Activated naive CD4-positive, alpha-beta T cell treated with Interleukin-2 at 50 U/mL for 16 hours (primary cell): ENCODE measurements at places on chromosomes 5 and 9.
A peak's percentile ranks its signal among the peaks of the same experiment; 100 is the strongest.

- no peak for DNase-seq
Measured at GRCh38 chr9:115717298-115717697, 436.3 kb upstream of the PAPPA start.

DNA sequence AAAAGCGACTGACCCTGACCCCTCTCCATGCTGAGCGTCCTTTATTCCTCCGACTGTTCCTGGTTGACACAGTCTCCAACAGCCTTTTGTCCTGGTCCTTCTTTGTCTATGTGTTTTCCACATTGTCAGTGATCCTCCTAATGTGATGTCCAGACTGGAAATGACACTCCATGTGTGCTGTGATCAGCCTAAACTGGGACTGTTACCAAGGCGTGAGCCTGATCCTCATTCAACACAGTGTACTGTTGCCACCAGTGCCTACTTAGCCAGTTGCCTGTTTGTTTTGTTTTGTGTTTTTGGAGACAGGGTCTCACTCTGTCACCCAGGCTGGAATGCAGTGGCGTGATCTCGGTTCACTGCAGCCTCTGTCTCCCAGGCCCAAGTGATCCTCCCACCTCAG lies 192.1 kb downstream of the GOLPH3 start:
- DNase-seq = no peak

DNA sequence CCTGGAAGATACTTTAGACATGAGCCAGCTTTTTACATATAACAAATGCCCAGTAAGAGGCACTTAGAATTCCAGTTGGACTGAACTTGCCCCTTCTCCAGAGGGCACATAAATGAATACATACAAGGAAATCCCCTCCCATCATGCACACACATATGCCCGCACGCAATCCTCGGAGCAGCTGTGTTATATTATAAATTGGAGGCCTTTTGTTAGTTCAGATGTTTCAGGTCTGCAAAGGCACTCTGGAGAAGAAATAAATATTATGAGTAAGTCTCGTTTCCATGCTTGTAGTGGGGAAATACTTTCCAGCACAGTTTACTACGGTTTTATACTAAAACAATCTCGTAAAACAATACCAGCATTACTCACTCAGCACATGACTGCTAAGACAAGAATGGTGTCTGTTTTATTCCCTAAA lies 17.6 kb upstream of the MUSK start:
- DNase-seq = no peak

GRCh38 chr9:71210326-71210725 lies 88.9 kb upstream of the TRPM3 start:
- DNase-seq = no peak

DNA sequence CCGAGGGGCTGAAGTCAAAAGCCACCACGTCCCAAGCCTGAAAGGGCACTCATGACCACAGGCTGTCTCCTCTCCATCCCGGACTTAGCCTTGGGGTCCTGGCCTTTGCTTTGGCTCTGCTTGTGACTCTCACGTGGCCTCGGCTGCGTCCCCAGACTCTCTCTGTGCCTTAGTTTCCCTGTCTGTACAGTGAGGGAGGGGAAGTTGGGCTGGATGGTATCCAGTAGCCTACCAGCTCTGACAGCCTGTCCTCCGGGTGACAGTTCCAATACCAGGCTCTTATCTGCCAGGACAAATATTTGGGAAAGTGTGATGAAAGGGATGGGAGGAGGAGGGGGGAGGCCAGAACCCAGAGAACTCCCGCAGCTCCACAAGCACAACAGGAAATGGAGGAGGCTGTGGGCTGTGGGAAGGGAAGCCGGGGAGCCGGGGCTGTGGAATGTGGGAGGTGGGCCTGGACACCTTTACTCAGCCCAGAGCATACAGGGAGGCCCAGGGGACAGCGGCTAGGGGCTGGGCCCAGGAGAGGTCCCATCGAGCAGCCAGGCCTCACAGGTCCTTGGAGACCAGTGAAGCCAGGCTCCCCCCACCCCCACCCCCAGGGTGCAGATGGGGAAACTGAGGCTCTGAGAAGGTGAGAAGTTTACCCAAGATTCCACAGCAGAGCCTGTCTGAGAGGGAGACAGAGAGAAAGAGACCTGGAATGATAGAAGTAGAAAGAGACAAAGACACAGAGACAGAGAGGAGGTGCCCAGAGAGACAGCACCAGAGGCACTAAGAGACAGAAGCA lies 18.3 kb downstream of the PDGFRB start:
- no peak for DNase-seq

GRCh38 chr9:131670247-131671132 lies 69.4 kb downstream of the RAPGEF1 start:
- DNase-seq = peak; percentile 38

DNA sequence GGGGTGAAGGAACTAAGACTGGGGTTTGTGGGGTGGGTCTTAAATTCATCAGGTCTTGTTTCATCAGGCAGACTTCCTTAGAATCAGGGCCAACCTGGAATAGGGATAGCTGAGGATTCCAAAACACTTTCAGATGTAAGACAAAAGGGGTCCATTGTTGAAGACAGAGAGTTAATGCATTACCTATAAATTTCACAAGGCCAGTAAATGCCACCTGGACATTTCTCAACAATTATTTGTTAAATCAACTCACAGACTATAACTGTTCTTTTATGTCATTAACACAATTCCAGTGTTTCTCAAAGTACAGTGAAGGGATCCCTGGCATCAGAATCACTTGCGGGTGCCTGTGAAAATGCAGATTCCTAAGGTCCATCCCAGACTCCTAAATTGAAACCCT lies 2.8 kb downstream of the MARCHF3 start:
- DNase-seq = no peak

- no peak for DNase-seq
Measured at GRCh38 chr9:19239955-19240354, 9.5 kb downstream of the DENND4C start.

GRCh38 chr9:94613003-94613402 lies 19.4 kb upstream of the FBP2 start:
- no peak for DNase-seq

- DNase-seq = no peak
Measured at GRCh38 chr5:33328818-33329217, 111.9 kb upstream of the TARS1 start.

GRCh38 chr9:35683323-35683722 lies 6.4 kb downstream of the TPM2 start:
- no peak for DNase-seq

DNA sequence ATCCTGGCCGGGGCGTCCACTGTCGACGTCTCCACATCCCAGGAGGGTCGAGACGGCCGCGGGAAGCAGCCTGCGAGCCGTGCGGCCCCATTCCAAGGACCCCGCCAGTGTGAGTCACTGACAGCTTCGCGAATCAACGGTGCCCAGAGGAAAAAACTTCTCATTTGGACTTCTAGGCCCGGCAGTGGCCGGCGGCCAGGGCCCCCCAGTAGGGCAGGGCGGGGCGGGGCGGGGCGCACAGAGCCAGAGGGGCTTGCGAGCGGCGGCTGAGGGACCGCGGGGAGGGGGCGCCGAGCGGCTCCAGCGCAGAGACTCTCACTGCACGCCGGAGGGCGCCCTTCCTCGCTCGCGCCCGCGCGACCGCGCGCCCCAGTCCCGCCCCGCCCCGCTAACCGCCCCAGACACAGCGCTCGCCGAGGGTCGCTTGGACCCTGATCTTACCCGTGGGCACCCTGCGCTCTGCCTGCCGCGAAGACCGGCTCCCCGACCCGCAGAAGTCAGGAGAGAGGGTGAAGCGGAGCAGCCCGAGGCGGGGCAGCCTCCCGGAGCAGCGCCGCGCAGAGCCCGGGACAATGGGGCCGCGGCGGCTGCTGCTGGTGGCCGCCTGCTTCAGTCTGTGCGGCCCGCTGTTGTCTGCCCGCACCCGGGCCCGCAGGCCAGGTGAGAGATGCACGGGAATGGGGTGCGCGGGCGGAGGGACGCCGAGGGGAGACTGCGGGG lies at the start of gene F2R:
TSS of gene F2R (plus strand) at position 391 of the 720 bp plus-strand sequence. CDS start at position 573, 182 bp downstream.
- DNase-seq = peak; percentile 62

- no peak for DNase-seq
Measured at GRCh38 chr5:21701317-21701716, 1151.8 kb downstream of the CDH12 start.

DNA sequence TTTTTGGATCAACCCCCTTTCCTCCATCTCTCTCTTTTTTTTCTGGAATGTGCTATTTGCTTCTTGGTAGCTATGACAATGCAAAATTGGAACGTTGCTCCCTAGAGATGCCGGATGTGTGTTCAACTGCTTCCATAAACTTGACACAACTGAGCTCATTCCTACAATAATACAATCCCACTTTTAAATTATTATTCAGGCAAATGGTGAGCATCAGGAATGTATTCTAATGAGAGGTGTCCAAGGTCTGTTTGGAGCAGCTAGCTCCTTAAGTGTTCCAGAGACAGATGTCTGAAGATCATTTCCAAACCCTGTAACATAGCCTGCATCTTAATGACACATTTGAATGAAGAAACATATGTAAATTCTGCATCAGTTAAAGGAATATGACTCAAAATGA lies 518.4 kb downstream of the TAF11L14 start:
- no peak for DNase-seq

- DNase-seq = peak; percentile 39
Measured at GRCh38 chr5:82793808-82794419, 283.3 kb downstream of the TMEM167A start.

DNA sequence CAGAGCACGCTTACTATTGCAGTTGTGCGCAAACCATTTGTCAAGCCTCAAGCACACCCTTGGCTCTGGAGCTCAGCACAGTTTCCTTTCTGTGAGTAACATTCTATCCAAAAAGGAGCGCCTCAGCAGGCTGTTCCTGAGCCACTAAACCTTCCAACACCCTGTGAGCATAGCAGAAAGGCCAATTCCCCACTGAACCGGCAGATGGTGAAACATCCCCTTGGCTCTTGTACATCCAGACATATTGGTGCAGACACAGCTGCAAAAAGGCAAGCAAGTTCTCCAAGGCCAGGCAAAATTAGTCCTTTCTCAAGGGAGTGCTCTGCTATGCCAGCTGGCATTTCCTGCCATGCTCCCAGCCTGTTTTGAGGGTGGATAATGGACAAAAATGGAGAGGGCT lies 44.1 kb upstream of the CEMIP2 start:
- DNase-seq = no peak

DNA sequence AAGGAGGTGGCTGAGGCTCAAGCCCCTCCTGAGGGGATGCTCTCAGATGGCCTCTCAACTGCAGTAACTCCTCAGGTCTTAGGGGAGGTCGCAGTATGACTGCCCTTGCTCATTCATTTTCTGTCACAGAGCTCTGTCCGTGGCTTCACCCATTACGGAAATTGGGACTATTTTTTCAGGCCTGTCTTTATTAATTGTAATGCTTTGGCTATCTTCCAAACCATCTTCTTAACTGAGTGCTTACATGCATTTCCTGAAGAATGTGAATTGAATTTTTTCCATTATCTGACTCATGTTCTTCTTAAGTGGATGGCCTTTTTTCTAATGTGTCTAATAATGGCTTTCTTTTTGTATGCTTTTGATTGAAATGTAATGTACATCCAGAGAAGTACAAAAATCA lies 36.4 kb upstream of the SV2C start:
- no peak for DNase-seq
